ENCODE measurements at places on chromosomes 13 and 19.
A peak's percentile ranks its signal among the peaks of the same experiment; 100 is the strongest.

DNA sequence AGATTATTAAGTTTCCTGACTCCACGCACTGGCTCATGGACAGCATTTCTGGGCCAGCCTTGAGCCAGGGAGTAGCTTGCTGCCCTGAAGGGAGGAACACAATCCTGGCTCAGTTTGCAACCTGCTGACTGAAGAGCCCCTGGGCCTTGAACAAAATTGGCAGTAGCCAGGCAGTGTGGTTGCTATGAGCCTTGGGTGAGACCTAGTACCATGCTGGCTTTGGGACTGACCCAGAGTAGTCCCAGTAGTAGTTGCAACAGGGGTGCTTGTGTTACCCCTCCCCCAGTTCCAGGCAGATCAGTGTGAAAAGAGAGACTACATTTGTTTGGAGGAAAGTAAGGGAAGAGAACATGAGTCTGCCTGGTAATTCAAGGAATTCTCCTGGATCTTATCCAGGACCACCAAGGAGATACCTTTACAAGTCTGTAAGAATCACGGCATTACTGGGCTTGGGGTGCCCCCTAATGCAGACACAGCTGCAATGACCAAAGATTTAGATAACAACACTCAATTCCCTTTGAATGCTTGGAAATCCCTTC lies 22.0 kb downstream of the ITGBL1 start:
- DNase-seq = peak; percentile 96

GRCh38 chr19:14003251-14004055 lies 2.7 kb downstream of the RFX1 start:
- DNase-seq = no peak

GRCh38 chr13:95146486-95146885 lies 154.8 kb downstream of the ABCC4 start:
- DNase-seq = no peak

- DNase-seq = no peak
These were observed 161.6 kb downstream of the NDFIP2 start for GRCh38 chr13:79642596-79642995.
